ENCODE measurements at places on chromosomes 1 and 21.

DNA sequence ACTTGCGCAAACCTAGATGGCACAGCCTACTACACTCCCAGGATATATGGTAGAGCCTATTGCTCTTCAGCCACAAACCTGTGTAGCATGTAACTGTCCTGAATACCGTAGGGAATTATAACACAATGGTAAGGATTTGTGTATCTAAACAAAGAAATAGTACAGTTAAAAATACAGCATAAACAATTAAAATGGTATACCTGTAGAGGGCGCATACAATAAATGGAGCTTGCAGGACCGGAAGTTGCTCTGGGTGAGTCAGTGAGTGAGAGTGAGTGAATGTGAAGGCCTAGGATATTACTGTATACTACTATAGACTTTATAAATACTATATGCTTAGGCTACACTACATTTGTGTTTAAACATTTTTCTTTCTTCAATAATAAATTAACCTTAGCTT lies 99.3 kb downstream of the PLD5 start:
- no peak for DNase-seq

DNA sequence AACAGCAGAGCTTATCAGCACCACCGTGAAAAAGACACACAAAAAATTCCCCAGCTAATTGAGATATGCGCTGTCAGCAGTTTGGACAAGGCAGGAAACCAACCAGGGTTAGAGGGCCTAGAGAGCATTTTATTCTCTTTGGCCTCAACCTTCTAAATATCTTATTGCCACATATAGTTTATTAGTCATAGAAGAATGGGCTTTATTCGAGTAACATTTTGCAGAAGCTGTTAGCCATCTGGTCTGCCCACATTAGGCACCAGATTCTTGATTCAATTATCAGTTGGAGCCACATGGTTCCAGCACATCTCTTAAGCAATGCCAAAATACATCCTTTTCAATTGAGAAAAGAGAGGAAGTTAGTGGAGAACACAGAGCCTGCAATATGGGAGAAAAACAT lies 109.9 kb upstream of the CXADR start:
- no peak for DNase-seq

DNA sequence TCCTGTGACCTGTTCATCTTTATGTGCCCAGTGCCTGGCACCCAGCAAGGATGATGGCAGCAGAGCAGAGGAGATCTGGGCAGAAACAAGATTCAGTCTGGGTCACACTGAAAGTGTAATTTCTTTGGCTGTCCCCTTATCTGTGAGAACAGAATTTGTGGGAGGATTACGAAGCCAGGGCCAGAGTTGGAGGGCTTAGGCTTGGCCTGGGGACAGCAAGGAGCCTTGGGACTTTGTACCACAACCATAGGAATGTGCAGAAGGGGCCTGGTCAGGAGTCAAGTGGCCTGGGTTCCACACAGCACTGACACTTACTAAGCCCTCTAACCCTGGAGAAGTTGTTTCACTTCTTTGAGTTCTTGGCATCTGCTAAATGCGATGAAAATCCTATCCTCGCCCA lies 12.8 kb downstream of the PMVK start:
- DNase-seq, result no peak

DNA sequence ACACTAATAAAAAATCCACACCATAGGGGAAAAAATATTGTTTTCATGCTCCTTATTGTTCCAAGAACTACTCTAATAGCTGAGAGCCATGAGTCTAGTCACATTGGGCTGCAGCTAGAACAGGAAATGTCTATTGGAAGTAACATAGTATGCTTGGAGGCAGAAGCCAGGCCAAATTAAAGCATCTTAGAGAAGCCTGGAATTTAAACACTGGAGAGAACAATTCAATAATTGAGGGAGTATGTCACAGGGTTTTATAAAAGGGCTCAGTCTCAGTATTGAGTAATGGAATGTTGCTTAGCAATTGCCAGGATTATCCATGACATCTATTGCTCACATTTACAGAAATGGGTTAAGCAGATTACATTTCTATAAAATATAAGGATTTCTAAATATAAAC lies 471.3 kb downstream of the LMO4 start:
- no peak for DNase-seq

- peak; percentile 67 for DNase-seq
Observed at GRCh38 chr1:32448773-32449456, 16.0 kb upstream of the ZBTB8B start.

DNA sequence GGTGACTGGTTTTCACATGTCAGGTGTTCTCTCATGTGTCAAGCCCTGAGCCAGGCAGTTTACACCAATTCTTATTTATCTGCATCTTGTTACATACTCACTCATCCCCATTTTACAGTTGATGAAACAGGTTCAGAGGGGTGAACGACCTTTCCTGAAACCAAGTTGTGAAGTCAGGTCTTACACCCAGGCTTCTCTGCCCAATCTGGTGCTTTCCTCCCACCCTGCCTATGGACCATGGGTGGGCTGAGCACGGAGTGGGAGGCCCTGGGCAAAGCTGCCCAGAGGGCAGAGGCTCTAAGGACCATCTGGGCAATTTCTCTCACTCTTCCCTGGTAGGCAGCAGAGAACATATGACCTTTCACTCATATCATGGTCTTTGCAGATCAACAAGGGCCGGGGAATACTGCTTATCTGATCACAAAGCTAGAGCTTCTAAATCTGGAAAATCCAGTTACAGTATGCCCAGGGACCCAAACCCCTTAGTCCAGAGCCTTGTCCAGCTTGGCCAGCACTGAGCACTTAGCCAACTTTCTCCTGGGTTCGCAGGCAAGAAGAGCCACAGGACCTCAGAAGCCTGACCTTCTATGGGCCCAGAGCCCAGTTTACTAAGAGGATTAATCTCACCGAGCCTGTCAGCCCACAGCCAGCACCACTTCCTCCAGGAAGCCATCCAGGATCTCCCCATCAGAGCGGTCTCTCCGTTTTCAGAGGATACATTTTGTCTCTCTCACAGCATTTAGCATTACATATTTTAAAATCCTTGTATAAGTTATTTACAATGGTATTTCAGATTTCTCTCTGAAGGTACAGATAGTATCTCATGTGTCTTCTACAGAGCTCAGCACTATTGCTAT lies 16.0 kb upstream of the TTC39A start:
- DNase-seq, result no peak

DNA sequence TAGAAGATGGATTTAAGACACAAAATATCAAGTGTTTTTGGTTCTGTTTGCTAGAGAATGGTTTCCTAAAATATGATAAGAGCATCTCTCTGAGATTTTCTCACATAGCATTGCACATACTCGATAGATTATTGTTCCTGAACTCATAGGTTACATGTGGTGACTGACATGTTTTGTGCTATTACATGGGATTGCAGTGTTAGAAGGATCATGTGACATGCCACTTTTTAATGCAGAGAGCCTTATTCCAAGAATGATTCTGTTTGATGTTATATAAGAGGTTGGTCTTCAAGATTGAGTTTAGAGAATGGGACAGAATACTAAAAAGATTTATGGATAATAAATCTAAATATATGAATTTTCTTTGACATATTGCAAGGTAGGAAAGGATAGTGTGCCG lies 34.4 kb upstream of the SPAG17 start:
- DNase-seq, result no peak

DNA sequence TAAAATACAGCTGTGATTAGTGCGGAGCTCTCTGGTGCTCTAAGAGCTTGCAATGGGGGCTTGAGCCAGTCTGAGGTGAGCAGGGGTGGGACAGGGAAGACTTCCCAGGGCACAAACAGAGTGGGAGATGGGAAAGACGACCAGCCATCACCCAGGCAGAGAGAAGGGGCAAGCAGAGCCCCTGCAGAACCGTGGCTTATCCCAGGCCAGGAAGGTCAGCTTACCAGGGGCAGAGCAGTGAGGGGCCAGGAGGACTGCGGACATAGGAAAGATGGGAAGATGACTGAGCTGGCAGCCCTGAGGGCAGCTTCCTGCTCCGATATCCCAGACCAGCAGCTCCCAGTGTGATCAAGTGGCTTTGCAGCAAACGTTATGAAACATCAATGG lies 55.4 kb upstream of the IFFO2 start:
- DNase-seq, result no peak

DNA sequence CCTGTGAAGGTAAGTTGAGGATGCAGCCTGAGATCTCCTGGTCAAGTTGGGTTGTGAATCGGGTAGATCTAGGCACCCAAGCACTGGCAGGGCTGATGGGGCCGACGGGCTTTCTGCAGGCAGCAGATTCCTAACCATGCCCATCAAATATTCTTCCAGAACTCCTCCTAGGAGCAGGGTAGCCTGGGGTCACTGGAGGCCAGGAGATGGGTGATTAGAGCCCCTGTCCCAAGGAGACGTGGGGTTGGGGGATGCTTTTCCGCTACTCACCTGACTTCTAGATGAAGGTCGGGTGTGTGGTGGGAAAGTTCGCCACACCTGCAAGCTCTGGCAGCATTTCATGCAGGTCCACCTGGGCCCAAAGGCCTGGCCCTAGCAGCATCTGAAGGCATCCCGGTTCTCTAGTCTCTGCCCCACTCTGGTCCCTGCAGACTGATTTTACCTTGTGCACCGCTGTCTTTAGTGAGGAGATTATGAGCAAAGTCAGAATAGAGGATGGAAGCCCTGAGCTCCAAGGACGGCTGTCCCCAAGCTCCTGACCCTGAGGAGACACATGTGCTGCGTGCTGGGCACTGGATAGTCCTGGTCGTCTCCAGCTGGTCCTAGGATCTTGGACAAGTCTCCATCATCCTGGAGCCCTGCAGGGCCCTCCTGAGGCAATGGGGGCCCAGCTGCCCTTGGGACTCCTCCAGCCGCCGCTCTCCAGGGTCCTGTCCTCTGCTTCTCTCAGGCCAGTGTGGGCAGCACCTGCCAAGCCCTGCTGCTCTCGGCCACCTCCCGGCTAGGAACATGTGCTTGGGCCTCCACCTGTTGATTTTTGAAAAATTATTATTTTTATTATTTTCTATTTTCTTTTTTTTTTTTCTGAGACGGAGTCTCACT lies 21.8 kb upstream of the C2CD2 start:
- no peak for DNase-seq

DNA sequence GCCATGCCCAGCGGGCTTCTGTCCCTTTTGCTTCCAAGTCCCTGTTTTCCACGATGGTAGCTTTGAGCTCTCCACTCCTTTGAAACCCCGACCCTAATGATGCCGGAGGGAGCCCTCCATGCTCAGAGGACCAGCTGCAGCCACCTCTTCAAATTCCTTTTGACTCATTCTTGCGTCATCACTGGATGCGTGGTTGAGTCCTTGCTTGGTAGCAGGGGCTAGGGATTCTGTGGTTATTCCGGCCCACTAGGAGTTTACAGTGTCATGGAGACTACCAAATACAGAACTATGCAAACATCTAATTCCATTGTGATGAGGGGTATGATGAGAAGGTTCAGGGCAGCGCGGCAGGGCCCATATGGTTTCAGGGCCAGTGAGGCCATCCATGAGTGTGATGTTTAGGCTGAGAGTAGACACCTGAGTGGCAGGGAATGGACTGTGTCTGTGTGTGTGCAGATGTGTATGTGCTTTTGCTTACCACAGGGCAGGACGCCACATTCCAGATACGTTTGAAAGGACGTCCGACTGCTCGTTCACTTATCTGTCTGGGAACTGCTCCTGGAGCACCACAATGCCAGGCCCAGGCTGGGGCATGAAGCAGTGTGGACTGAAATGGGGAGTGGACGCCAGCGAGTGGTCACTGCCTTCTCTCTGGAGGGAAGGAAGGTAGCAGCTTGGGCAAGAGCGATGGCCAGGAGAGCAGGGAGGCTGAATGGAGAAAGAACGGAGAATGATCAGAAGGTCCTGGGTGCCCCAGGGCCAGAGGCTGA lies 30.4 kb upstream of the ZBTB21 start:
- no peak for DNase-seq

DNA sequence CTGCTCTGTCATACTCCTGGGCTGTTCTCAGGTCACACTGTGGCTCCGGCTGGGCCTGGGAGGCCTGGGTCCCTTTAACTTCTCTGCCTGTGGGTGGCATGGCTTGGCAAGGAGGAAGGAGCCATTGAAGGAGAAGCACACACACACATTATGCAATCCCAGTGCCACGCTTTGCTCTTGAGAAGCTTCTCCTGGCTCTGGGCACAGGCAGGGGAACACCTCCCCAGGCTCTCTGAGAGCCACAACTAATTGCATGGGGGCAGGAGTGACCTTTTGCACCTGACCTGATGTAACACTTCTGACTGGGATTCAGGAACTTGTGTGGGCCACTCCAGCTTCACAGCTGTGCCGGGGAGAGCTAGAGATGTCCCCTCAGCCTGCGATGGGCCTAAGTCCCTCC lies 23.1 kb downstream of the LGR6 start:
- no peak for DNase-seq

DNA sequence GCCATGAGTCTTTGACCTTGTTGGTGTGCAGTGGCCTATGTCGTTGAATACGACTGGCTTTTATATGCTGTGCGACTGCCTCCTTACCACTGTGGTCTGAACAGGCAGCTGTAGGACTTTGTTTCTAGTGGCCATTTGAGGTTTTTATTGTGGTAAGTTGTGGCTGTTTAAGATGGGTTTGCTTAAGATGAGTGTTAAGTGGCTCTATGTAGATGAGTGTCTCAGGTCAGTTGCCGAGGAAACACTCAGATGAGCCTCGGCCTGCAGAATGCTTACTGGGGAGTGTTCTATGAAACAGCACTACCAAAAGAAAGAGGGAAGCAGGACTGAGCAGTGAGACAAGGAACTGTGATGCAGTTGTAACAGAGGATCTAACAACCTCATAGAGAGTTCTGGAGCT lies 14.9 kb upstream of the CD1C start:
- no peak for DNase-seq

DNA sequence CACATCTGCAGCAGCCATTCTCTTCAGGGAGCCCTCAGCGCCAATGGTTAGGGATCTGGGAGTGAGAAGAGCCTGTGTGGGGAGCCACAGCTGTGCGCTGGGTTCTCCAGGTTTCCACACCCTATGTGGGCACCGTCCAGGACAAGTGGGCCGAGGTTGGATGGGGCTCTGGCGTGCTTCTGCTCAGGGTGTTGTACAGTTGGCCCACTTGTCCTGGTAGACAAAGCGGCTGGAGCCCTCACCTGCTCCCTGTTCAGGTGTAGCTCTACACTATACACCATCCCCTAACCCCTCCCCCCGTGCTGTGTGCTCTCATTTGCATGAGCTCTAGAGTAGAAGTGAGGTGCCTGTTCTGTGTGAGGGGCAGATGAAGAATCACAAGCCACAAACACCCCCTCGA lies 12.2 kb downstream of the SH3BP5L start:
- DNase-seq, result no peak

- peak; percentile 64 for DNase-seq
Observed at GRCh38 chr1:234913771-234914170, 214.9 kb downstream of the TOMM20 start.

- no peak for DNase-seq
Observed at GRCh38 chr21:27885296-27885711, 918.4 kb upstream of the ADAMTS5 start.

GRCh38 chr21:43850728-43851295 lies 14.2 kb upstream of the AGPAT3 start:
- no peak for DNase-seq

DNA sequence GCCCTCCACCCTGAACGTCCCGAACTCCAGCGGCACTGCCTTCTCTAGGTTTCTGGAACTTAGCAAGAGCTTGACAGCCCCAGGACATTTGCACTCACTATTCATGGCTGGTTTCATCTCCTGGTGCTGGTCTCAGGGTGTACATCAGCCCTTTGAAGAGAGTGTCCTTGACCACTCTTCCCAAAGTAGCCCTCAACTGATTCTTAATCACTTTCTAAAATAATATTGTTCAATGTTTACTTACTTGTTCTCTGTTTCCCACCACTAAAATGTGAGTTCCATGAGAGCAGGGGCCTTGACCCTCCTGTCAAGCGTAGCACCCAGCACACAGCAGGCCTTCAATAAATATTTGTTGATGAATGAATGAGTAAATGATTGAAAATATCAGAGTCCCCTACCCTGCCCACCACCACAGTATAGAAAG lies 262.5 kb downstream of the RHOU start:
- no peak for DNase-seq

GRCh38 chr1:206503591-206504362 lies 3.6 kb upstream of the RASSF5 start:
- no peak for DNase-seq

Data from H9 (cell line).